ENCODE measurements at places on chromosomes 12 and 14.

DNA sequence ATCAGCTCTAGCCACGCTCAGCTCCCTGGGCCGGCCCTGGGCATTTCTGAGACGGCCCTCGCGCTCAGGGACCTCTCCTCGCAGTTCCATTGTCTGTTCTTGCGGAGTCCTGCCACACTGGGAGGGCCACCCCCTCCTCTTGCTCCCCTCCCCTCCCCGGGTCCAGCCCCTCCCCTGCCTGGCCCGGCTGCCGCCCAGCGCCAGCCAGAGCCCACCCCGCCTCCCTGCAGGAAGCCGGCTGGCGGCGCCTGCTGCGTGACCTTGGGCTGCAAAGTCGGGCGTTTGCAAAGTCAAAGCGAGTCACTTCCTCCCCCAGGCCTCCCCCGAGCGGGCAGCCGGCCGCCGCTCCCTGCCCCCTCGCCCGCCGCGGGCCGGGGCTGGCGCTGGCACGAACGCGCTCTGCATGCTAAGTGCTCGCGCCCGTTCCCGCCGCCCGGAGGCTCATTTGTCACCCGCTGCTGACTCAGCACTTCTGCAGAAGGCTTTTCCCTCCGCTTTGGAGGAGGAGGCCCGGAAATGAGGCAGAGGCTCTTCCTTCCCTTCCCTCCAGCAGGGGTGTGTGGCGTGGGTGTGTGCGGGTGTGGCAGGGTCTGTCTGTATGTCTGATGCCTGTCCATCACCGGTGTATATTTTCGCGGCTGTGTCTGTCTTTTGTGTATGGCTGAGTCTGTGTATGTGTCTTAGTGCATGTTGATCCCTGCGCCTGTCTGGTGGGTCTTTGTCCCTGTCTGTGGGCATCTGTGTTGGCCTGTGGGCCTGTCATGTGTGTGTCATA, 72.0 kb downstream of the IRF2BPL start:
- DNase-seq, result peak; percentile 78

DNA sequence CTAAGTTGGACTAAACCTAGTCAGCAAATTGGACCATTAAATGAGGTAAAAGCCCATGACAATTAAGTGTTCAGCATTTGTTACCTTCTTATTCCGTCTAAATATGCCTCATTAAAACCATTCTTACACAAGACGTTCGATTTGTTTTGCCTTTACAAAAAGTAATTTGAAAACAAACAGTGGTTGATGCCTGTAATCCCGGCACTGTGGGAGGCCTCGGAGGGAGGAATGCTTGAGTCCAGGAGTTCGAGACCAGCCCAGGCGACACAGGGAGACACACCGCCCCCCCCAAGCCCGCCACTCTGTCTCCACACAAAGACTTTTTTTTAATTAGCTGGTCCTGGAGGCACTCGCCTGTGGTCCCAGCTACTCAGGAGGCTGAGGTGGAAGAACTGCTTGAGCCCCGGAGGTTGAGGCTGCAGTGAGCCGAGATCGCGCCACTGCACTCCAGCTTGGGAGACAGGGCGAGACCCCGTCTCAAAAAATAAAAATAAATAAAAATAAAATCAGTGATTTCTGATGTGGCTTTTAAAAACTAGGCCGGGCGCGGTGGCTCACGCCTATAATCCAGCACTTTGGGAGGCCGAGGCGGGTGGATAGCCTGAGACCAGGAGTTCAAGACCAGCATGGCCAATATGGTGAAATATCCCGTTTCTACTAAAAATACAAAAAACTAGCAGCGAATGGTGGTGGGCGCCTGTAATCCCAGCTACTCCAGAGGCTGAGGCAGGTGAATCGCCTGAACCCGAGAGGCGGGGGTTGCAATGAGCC, 856 bp upstream of the EIF4B start:
- DNase-seq, result no peak

- DNase-seq, result no peak
Observed at GRCh38 chr14:50318031-50318626, 6.0 kb downstream of the DMAC2L start.

DNA sequence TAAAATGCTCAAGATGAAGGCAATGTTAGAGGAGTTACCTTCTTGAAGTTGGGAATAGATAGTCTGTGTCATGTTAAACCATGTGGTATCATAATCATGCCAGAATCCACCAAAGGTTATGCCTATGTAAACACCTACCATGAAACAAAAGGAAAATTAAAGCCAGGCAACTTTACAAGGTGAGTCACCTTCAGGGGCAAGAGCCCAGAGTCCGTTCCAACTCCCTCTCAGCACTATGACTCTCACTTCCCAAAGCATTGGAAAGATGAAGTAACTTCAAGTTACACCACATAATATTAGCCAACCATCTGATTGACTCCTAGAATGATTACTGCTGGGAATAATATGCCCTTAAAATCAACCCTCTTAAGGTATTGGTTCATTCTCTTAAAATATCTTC, 38.5 kb downstream of the CATSPERB start:
- no peak for DNase-seq

- no peak for DNase-seq
Observed at GRCh38 chr12:5096241-5096924, 52.7 kb downstream of the KCNA5 start.
